ENCODE measurements at places on chromosomes 7 and 10. TPM values are rescaled to one million over a fixed set of nuclear protein-coding genes. Genes with fewer than 3 reads are reported as not detected.
A peak's percentile ranks its signal among the peaks of the same experiment; 100 is the strongest.

The SEC24C gene
- total RNA-seq, result 50.7 TPM

The TEX47 gene
- total RNA-seq, result not detected

The TAF3 gene
- total RNA-seq, result 11.9 TPM

The CLCN1 gene
- total RNA-seq, result not detected

The ANKRD30A gene
- total RNA-seq, result not detected

The NPC1L1 gene
- total RNA-seq, result not detected

DNA sequence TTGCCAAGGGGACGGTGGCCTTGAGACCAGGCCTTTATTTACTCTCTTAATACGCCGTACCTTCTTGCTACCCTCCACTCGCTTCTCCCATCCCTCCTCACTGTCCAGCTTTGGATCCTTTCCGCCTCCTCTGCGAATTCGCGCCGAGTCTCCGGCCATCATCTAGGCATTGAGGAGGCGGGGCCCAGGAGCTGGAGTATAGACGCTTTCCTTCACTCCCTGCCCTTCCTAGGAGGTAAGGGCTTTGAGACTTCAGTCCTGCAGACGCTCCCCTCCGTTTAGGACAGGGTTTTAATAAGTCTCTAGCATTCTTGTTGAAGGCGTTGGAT is 538 bp downstream of the TFAM start:
- no peaks in the 10 kb centered on the region for H3K27me3 ChIP-seq
- H3K27ac ChIP-seq, result peak overlapping the region; percentile 89
- peaks cover 39% of the 10 kb centered on the region for H3K36me3 ChIP-seq

DNA sequence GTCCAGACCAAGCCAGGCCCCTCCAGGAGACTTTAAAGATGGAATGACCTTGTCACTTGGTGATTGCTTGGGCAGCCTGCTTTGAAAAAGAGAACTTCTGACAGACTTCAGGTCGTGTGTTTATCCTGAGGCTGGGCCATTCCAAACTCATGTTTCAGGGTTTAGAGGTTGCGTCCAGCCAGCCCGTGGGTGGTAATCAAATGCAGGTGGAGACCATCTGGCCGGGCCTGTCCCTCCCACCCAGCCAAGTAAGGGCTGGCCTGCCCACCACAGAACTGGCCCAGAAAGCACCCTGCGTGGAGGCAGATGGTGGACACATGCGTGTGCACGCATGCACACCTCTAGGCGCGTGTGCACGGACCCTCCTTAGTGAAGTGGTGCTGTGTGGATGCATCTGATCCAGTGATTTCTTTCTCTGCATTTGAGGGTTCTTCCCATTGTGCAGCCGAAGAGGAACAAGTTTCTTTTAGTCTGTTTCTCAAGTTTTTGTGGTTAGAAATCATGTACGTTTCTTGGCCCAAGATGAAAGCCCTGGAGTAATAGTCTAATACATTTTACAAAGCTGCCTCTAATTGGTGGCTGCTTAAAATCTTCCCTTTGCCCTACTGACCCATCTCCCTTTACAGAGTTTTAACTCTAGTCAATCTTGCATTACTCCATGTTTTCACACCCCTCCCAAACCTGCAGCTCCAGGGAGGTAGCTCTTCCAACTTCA is 43.0 kb downstream of the SUFU start:
- H3K27me3 ChIP-seq, result no peaks in the 10 kb centered on the region
- H3K27ac ChIP-seq, result no peak overlapping the region
- peaks cover 9% of the 10 kb centered on the region for H3K36me3 ChIP-seq
- H3K4me3 ChIP-seq, result no peak overlapping the region
- H3K4me1 ChIP-seq, result peaks cover 17% of the 10 kb centered on the region
- no peak for DNase-seq

DNA sequence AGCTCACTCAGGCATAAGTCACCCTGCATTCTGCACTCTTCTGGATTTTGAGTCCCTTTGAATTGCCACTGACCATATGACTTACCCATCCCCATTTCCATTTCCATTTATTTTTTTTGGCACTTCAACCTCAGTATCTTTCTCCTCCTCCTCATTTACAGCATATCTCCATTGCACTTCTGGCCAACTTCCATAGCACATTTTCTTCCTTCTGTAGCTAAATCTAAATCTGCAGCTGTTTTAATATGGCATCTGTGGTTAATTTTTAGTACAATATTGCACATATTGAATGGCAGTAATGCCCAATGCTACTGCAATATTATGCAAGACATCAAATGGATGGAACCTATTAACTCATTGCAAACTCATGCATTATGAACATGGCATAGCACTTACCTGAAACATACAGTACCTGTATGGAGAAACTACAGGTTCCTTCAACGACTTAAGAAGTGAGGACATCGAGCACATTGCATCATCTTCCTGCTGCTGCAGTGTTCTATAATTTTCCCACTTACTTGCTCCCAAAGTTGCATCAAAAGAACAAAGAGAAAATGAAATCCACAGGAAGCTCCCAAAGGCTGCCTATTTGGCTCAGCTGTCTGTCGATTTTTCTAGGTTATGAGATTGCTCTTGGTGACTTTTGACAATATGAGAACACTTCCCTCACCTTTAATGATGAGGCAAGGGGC is 55.7 kb downstream of the LRRTM3 start:
- no peaks in the 10 kb centered on the region for H3K36me3 ChIP-seq
- no peak overlapping the region for H3K27ac ChIP-seq
- H3K27me3 ChIP-seq, result no peaks in the 10 kb centered on the region
- DNase-seq, result no peak
- H3K4me3 ChIP-seq, result no peak overlapping the region

DNA sequence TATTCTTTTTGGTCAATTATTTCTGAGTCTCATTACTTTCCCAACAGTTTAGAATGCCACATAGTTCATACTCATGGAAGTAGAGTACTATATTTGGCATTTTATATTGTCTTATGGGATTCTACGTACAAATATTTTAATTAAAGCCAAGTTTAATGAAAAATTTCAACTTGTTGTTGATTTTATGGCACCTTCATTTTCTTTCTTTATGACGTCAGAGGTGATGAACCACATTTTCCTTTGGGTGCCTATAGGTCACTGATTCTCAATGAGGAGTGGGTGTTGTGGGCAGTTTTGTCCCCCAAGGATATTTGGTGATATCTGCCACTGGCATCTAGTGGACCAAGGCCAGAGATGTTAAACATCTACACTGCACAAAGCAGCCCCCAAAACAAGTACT is 1071.3 kb downstream of the NXPH1 start:
- H3K27me3 ChIP-seq, result no peaks in the 10 kb centered on the region
- H3K4me1 ChIP-seq, result no peaks in the 10 kb centered on the region
- no peak overlapping the region for H3K27ac ChIP-seq

DNA sequence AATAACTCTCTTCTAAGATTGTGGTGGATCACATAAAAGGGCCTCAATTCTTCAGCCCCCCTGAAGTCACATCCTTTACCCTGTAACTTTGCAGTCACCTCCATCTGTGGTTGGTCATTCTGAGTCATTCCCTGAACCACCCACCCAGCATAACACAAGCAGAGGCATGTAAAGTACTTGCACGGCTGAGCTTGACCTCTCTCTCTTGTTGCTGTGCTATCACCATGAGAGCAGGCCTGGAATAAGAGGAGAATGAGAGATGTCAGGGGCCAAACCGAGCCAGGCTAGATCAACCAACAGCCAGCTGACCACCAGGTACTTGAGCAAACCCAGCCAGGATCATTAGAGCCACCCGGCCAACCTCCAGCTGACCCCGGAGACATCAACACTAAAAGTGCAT is 13.5 kb upstream of the STK17A start:
- no peak for DNase-seq
- no peaks in the 10 kb centered on the region for H3K4me1 ChIP-seq

GRCh38 chr7:94050046-94050445 is 45.9 kb upstream of the BET1 start:
- no peaks in the 10 kb centered on the region for H3K27me3 ChIP-seq
- DNase-seq, result no peak
- no peak overlapping the region for H3K27ac ChIP-seq
- no peaks in the 10 kb centered on the region for H3K4me1 ChIP-seq
- no peaks in the 10 kb centered on the region for H3K36me3 ChIP-seq

DNA sequence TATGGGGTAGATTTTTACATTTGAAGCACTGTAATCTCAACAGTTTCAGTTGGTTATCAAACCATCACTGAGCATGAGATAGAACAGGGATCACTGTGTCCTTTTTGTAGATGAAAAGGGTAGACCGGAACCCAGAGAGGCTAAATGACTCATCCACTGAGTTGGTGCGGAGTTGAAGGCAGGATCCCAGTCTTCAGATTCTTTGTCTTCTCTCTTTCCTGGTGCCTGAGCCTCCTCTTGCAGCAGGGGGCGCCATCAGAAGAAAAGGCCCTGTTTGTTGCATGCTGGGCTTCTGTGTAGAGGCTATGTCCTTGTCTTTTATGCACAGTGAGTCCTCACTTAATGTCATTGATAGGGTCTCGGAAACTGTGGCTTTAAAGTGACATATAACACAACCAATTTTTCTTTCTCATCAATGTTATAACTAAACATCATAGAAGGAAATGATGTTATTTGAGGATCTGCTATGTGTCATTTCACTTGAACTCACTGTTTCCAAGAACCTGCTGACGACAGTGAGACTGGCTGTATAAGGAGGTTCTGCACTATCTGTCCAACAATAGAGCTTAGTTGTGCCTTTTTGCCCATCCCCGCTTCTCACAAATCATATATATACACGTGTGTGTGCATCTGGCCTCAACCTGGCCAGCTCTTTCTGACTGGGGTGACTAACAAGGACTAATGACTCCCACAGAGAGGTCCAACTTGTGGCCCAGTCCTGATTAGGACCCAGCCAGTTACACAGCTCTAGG is 14.3 kb downstream of the ZNF282 start:
- no peak overlapping the region for H3K27ac ChIP-seq
- H3K36me3 ChIP-seq, result peaks cover 98% of the 10 kb centered on the region
- H3K4me3 ChIP-seq, result no peak overlapping the region

GRCh38 chr10:113119801-113120200 is 169.8 kb downstream of the TCF7L2 start:
- no peak overlapping the region for H3K27ac ChIP-seq
- no peak overlapping the region for H3K4me3 ChIP-seq
- H3K4me1 ChIP-seq, result peaks cover 12% of the 10 kb centered on the region
- no peak for DNase-seq

GRCh38 chr10:121127151-121127906 is 276.2 kb downstream of the WDR11 start:
- H3K27ac ChIP-seq, result no peak overlapping the region
- H3K36me3 ChIP-seq, result no peaks in the 10 kb centered on the region
- no peak overlapping the region for H3K4me3 ChIP-seq
- DNase-seq, result no peak
- H3K27me3 ChIP-seq, result no peaks in the 10 kb centered on the region

GRCh38 chr10:30134171-30134945 is 75.0 kb upstream of the JCAD start:
- H3K27me3 ChIP-seq, result no peaks in the 10 kb centered on the region
- DNase-seq, result no peak

GRCh38 chr7:101939136-101939695 is 121.8 kb downstream of the CUX1 start:
- H3K4me1 ChIP-seq, result peaks cover 82% of the 10 kb centered on the region
- H3K27ac ChIP-seq, result no peak overlapping the region
